ENCODE measurements at places on chromosomes 1 and 21. TPM values are rescaled to one million over a fixed set of nuclear protein-coding genes. Genes with fewer than 3 reads are reported as not detected.

The SLC44A3 gene
- total RNA-seq, result not detected

The OR2T33 gene
- not detected for total RNA-seq

The LY9 gene
- total RNA-seq, result 4.2 TPM

The S100A9 gene
- total RNA-seq, result not detected

The B3GALT5 gene
- not detected for total RNA-seq

The STUM gene
- total RNA-seq, result not detected

The HAO2 gene
- not detected for total RNA-seq

The CFHR4 gene
- total RNA-seq, result not detected

The PLCH2 gene
- total RNA-seq, result 0.84 TPM

The CHAF1B gene
- 35.2 TPM for total RNA-seq

All from activated CD8-positive, alpha-beta memory T cell treated with anti-CD3 and anti-CD28 coated beads for 36 hours (primary cell).